ENCODE measurements at places on chromosomes 13 and 19.

GRCh38 chr13:80039000-80039399 is 301.9 kb downstream of the SPRY2 start:
- DNase-seq, result no peak

- DNase-seq, result peak; percentile 49
Measured at GRCh38 chr19:33683881-33684537, 62.3 kb downstream of the CHST8 start.

GRCh38 chr19:32879741-32880140 is 10.2 kb upstream of the SLC7A9 start:
- DNase-seq, result no peak

- peak; percentile 6 for DNase-seq
Measured at GRCh38 chr13:91313103-91313502, 34.4 kb upstream of the MIR17HG start.

DNA sequence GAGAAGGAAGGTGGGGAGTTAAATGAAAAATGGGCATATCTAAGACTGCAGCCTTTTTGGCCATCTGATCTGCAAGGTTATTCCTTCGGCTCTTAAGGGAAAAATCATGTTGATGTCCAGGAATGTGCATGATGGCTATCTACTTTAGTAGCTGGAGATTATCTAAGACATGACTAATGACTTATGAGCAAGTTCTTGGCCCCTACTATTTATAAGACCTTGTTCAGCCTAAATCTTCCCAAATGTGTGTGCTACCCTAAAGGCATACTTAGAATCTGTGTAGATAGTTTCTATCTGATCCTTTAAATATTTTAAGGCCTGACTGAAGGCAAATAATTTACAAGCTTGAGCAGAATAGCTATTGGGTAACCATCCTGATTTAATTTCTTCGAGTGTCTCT is 41.8 kb upstream of the CD177 start:
- DNase-seq, result no peak

- peak; percentile 11 for DNase-seq
Measured at GRCh38 chr19:19276386-19276785, 3.3 kb upstream of the TM6SF2 start.

DNA sequence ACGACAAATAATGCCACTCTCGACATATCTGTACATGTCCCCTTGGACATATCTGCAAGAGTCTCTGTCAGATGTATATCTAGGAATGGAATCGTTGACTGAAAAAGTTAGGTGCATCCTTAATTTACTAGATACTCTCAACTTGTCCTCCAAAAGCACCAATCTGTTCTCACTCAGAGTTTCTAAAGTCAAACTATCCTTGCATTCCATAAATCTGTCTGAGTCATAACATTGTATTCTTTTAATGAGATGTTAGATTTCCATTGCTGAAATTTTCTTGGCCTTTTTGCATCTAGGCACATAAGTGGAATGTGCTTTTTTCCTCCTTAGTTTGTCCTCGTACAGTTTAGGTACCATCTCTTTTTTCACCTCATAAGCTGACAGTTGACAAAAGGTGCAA is 139.8 kb downstream of the PTPRS start:
- no peak for DNase-seq

DNA sequence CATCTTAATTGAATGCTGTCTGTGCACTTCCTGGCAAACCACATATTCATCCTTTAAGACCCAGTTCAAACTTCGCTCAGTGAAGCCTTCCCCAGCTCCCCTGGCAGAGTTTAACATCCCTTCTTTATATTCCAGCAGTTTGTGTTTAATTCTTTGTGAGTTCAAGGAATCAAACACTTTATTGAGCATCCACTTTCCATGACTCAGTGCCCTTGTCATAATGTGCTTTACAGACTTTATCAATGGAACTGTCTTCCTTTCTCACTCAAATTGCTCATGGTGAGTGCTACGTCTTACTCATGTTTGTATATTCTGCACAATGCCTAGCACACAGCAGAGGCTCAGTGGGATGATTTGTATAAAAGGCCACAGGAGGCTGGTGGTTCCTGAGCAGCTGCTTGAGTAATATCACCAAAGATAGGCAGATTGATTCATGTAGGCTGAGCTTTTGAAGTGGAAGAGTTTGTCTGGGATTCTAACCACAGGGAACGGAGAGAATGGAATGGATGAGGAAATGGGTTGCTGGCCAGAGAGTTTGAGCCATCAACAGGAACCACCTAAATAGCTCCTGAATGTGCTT is 44.2 kb downstream of the SERTM1 start:
- DNase-seq, result peak; percentile 94

GRCh38 chr13:46354156-46355087 is 32.6 kb downstream of the RUBCNL start:
- DNase-seq, result peak; percentile 91

GRCh38 chr13:30429721-30430694 is 7.7 kb downstream of the UBE2L5 start:
- DNase-seq, result peak; percentile 95

DNA sequence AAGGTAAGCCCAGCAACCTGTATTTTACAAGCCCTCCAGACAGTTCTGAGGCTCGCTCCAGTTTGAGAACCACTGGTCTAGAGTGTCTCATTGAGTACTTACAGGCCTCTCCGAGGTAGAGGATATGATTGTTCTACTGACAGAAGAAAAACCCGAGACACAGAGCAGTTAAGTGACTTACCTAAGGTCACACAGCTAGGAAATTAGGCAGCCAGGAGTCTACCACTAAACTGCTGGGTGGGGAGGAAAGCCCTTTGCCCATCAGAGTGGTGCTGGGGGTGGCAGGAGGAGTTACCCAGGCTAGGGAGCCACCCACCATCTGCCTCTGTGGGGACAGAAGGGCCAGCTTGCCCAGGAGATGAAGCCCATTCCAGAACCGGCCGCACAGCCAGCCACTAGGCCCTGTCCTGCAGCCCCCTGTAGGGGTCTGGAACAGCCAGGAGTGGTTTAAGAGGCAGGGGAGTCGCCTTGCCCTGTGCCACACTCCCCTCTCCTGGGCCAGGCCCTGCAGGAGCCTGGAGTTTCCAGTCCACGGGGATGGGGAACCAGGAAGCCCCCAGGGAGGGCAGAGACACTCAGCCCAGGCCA is 703 bp downstream of the RASGRP4 start:
- no peak for DNase-seq

DNA sequence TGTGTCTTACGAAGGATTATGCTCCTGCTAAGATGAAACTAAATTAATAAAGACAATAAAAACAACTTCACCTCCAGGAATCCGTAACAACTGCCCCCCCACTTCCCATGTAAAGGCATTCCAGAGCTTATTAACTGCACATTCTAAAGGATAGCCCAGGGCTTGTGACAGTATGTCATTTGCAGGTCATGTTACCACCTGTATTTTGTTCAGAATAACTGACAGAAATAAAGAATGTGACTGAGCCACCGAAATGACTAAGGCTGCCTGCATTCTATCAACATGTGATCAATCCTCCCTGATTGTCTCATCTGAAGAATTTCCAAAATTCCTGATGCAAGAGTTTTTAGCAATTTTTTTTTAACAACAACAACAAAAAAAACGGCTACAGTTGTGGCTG is 117.2 kb downstream of the MIPEP start:
- peak; percentile 33 for DNase-seq

DNA sequence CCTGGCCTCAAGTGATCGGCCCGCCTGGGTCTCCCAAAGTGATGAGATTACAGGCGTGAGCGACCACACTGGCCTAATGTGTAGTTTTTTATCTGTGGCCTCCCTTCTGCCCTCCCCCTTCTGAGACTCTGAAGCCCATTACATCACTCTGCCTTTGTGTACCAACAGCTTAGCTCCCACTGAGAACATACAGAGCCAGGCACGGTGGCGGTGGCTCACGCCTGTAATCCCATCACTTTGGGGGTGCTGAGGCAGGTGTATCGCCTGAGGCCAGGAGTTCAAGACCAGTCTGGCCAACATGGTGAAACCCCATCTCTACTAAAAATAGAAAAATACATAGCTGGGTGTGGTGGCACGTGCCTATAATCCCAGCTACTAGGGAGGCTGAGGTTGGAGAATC is 12.6 kb downstream of the NCR1 start:
- DNase-seq, result no peak

DNA sequence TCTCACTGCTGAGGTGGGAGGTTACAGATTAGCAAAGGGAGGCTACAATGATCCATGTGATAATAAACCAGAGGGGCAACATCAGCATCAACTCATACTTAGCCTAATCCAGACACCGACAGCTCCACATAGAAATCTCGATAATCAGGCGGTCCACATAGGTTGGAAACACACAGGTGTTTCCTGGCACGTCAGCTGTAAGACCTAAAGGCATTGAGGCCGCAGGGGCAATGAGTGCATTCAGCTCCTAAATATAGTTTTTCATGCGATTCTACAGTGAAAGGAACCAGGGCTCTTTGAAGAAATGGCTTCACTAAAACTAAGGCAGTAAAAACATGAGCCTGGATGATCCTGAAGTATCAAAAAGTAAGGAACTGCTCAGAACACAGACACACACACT is 19.3 kb downstream of the PLPP2 start:
- DNase-seq, result no peak

DNA sequence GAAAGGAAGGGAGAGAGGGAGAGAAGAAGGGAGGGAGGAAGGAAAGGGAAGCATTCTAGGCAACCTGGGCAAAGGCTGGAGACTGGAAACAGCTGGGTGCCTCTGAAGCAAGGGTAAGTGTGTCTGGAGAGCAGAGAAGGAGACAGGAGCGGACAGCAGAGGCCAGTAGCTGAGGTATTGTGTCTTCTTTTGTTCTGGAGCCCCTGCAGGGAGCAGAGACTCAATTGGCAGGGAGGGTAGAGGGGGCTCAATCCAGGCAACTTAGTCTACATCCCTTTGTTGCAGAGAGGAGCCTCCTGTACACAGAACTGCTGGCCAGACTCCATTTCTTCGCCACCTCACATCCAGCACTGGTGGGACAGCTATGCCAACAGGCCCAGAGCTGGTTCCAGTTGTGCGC is 53.2 kb downstream of the NWD1 start:
- DNase-seq, result no peak

- peak; percentile 57 for DNase-seq
Measured at GRCh38 chr13:20118268-20119140, 42.3 kb downstream of the GJA3 start.

DNA sequence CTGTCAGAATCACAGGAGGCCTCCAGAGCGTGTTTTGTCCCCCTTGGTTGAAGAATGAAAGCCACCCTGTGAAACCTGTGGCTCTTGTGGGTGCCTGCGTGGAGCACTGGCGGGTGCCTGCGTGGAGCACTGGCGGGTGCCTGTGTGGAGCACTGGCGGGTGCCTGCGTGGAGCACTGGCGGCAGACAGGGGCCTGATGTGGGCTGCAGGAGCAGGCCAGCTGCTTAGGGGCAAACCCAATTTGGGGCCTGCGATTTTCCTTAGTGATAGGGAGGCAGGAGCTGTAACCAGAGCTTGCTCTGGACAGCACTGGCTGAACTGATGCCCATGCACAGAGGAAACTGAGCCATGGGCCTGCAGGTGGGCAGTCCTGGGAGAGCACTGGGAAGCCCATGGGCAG is 24.3 kb downstream of the ARHGEF7 start:
- no peak for DNase-seq

DNA sequence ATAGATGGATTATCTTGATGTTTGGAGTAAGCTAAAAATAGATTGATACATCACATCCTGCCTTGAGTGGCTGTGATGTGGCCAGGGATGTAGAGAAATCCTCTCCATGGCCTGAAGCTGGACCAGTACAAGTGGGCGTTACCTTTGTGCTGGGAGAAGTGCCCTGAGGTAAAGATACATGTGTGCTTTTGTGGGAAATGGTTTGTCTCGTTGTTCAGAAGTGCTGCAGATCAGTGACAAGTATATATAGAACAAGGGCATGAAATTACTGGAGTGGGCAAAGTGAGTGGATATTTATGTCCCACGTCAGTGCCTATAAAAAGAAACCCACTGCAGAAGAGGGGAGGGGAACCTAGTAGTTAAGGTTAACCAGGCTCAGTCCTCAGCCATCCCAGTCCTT is 12.2 kb upstream of the ZNF304 start:
- peak; percentile 12 for DNase-seq

DNA sequence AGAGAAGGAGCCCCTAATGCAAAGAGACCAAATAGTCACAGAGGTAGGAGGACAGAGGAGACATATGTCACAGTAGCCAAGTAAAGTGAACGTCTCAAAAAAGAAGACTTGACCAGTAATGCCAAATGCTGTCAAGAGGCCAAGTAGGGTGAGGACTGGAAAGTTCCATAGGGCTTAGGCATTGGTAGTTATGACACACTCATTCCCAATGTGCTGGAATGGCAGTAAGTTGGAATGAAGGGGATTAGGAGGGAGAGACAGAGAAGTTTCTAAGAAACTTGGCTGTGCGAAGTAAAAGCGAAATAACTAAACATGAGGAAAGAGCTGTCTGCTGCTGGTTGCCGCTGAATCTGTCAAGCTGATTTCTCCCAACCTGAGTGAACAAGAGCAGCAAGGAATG is 14.9 kb upstream of the FRY start:
- DNase-seq, result no peak

- peak; percentile 22 for DNase-seq
Measured at GRCh38 chr13:89082623-89083022, 1411.5 kb downstream of the SLITRK5 start.

GRCh38 chr13:114145256-114145655 is 12.8 kb upstream of the RASA3 start:
- no peak for DNase-seq

- DNase-seq, result no peak
Measured at GRCh38 chr13:99582511-99582910, 81.2 kb downstream of the TM9SF2 start.

- DNase-seq, result no peak
Measured at GRCh38 chr13:77338961-77339401, 12.1 kb upstream of the MYCBP2 start.

GRCh38 chr13:112441226-112441625 is 65.1 kb downstream of the SPACA7 start:
- no peak for DNase-seq

DNA sequence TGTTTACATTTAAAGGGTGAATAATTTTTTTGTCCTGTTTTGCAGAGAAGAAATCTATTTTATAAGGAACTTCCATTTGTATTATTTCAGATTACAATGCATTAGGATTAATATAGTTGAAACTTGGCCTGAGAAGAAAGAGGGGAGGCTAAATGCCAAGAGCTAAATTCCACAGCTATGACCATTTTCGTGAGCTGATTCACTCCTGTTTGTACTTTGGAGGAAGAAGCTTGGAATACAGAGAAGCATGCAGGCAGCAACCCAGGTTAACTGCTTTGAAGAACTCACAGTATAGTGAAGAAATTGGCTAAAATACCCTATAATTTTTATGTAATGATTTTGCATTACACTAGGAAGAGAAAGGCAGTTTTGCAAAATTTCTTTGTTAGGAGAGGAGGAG is 309.4 kb upstream of the KLF12 start:
- peak; percentile 90 for DNase-seq

DNA sequence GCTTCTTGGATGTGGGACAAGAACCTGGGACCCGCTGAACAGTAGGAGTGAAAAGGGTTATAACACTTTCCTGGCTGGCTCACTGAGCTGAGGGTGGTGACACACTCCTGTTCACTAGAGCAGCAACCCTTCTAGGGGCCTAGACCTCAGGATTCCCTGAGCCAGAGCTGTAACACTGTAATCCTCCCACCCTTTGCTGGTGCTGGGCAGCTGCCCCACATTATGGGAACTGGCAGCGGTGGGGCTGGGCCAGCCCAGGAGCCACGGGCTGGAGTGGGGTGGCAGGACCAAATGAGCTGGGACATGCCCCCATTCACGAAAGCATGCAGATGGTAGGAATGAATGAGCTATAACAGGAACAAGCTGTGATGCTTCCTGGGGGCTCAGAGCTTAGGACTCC is 110.6 kb downstream of the B3GLCT start:
- DNase-seq, result no peak
